ENCODE measurements at places on chromosomes 4 and X. TPM values are rescaled to one million over a fixed set of nuclear protein-coding genes. Genes with fewer than 3 reads are reported as not detected.

Gene MAGEA8
- not detected for total RNA-seq

Gene PWWP3B
- total RNA-seq, result 4.1 TPM

Gene PLAC1
- 10.1 TPM for total RNA-seq

DNA sequence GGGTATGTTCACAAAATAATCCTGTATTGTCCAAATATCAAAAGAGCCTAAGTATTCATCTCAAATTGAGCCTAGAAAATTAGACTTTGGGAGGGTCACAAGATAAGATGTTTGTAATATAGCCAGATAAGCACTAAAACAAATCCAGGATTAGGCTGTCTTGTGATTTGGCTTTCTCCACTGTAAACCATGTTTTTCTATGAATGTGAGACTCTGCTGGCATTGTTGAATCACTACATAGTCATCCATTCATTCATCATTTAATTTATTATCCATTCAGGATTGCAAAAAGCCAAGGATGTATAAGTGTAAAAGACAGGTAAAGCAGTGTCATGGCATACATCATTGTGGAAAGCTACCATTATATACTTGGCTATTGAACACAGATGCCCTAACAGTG lies 148.0 kb downstream of the GRID2 start:
- no peak overlapping the region for H3K27ac ChIP-seq
- H3K27me3 ChIP-seq, result no peaks in the 10 kb centered on the region
- H3K4me1 ChIP-seq, result peaks cover 33% of the 10 kb centered on the region

DNA sequence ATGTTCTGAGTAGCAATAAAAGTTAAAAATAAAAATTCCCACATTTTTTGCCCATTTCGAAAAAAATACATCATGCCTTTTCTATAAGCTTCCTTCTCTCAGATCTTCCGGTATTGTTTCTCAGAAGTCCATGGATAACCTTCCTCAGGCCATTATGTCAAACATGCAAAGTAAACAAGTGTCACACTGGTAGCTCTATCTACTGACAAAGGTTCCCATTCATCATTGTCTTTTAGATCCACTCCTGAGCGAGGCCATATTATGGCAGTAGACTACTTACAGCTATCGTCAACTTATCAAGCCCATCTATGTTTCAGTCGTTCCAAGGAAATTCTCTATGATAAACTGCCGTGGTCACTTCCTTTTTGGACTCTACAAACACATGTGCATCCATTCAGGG lies 1068.2 kb downstream of the GLUD2 start:
- no peaks in the 10 kb centered on the region for H3K27me3 ChIP-seq
- no peaks in the 10 kb centered on the region for H3K36me3 ChIP-seq
- peaks cover 1% of the 10 kb centered on the region for H3K4me1 ChIP-seq

GRCh38 chr4:69524706-69525105 lies 29.0 kb upstream of the UGT2B4 start:
- H3K4me3 ChIP-seq, result no peak overlapping the region
- no peak for DNase-seq
- peaks cover 22% of the 10 kb centered on the region for H3K4me1 ChIP-seq
- H3K27ac ChIP-seq, result no peak overlapping the region
- no peaks in the 10 kb centered on the region for H3K36me3 ChIP-seq

DNA sequence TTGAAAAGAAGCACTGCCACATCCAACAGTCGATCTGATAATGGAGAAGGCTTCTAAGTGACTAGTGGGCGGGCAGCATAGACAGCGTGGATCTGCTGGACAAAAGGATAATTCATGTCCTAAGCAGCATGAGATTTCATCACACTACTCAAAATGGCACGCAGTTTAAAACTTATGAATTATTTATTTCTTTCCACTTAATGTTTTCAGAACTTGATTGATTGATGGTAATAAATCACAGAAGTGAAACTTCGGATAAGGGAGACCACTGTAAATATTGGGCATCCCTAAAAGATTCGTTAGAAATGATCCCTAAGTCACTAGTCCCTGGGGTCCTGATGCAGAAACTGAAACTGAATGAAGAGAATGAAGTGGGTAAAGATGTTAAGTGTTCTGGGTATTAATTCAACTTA lies 93.0 kb upstream of the ANK2 start:
- no peak for DNase-seq
- H3K36me3 ChIP-seq, result no peaks in the 10 kb centered on the region
- no peak overlapping the region for H3K27ac ChIP-seq

DNA sequence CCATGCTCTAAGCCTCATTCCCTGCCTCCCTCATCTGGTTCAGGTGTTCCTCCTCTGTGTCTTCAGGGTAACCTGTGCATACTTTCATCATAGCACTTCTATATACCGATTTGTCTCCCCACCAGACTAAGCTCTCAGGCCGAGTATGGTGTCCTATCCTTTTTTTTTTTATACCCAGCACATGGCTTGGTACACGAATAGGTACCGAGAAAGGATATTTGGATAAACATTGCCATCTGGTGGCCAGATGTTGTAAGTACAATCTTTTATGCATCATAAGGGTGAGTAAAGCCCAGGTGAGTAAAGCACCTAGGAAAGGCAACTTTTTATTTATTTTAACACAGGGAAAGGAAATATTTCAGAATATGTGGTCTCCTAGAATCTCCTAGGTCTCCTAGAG lies 68.4 kb downstream of the MID2 start:
- H3K27me3 ChIP-seq, result no peaks in the 10 kb centered on the region
- no peak for DNase-seq
- H3K27ac ChIP-seq, result no peak overlapping the region
- H3K4me3 ChIP-seq, result no peak overlapping the region
- no peaks in the 10 kb centered on the region for H3K4me1 ChIP-seq

Data from mesothelial cell of epicardium (in vitro differentiated cells).